H54 (cell line): ENCODE measurements at places on chromosomes 2 and 18.

- DNase-seq, result no peak
Observed at GRCh38 chr18:9878783-9879242, 7.0 kb upstream of the TXNDC2 start.

- DNase-seq, result no peak
Observed at GRCh38 chr2:213104092-213104902, 47.1 kb downstream of the IKZF2 start.

DNA sequence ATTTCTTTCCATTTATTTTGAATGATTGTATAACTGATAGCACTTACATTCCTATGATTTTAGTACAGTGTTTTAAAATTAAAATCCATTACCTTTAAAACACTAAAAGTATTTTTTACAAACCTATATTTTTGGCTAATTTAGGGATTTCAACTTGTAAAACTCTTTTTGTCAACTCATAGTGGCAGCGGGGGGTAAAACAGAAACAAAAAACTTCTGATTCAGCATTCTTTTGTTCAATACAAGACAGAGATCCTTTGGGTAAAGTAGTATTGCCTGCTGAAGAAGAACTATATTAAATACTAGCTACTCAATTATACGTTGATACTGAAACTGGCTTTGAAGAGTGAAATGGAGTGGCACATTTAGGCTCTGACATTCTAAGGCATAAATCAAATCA lies 437.4 kb upstream of the CDH19 start:
- no peak for DNase-seq

DNA sequence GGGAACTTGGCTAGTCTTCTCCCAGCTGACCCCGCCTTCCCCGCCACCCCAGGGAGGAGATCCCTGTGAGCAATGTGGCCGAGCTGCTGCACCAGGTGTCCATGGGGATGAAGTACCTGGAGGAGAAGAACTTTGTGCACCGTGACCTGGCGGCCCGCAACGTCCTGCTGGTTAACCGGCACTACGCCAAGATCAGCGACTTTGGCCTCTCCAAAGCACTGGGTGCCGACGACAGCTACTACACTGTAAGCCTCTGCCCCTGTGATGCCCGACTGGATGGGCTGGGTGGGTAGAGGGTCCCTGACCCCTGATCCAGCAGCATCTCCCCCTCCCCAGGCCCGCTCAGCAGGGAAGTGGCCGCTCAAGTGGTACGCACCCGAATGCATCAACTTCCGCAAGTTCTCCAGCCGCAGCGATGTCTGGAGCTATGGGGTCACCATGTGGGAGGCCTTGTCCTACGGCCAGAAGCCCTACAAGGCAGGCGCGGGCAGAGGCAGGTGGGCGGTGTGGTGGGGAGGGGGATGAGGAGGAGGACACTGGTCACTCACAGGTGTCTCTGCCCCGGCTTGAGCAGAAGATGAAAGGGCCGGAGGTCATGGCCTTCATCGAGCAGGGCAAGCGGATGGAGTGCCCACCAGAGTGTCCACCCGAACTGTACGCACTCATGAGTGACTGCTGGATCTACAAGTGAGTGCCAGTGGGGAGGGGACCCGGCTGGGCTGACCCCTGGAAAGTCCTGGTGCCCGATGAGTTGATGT lies 24.2 kb downstream of the ZAP70 start:
- no peak for DNase-seq

GRCh38 chr2:169528271-169528701 lies 18.8 kb downstream of the KLHL41 start:
- DNase-seq, result no peak

GRCh38 chr2:219688560-219689445 lies 61.4 kb downstream of the SLC4A3 start:
- peak; percentile 61 for DNase-seq

DNA sequence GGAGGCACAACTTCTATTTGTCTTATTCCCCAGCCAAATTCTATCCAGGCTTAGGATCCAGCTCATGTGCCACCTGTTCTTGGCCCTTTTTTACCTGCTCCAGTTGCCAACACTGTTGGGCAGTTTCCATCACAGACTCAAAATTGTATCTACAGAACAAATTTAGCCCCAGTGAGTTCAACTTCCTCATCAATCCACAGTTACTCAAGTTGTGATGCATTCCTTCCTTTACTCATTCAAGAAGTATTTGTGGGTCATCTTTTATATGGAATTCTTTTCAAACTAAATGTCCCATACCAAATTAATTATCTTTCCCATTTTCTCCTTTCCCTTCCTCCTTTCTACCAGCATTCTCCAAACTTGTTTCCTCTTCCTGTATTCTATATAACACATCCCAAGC lies 12.7 kb upstream of the DDX18 start:
- DNase-seq, result no peak

- DNase-seq, result no peak
Observed at GRCh38 chr2:236551471-236552211, 18.0 kb upstream of the ACKR3 start.

DNA sequence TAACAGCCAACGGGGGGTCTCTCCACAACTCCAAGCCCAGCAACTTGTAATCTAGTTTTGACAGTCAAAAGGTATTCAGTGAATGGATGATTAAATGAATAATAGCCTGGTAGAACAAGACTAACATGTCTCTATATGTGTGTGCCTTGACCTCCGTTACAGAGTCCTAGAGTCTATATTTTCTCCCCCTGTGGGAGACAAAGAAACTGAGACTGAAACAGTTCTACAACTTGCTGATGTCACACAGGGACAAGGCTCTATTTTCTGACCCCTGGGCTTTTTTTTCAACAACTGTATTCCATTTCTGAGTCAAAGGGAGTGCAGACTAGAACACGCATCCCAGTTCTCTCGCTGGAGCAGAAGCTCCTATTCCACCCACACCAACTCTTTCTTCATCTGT lies 223.6 kb upstream of the AGAP1 start:
- DNase-seq, result no peak

DNA sequence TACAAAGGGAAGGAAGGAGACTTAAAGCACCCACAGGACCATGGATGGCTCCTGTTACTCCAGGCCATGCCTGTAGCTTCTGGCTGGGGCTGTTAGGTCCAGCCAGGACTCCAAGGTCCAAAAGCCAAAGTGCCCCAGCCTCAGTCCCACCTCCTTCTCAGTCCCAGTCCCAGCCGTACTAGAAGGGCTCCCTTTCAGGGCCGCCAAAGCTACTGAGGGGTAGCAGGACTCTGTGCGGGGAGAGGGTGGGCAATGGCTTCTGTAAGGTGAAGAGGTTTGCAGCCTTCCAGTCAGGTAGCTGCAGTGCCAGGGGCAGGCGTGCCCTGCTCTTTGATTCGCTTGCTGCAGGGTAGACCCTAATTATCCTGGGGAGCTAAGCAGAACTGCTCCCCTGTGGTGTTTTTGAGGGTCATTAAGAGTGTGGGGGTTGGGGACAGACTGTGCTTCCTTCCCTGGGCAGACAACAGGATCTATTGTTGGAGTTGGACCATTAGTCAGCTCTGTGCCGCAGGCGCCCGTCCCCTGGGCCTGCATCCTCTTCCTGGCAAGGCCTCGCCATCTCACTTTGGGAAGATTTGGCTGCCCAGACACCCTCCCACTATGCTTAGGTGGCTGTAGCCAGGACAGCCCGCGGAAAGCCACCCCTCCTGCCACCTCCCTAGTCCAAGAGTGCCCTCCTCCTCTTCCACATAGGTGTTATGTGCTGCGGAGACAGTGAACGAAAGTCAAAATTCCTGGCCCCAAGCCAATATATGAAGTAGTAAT lies 118.8 kb downstream of the ZBTB7C start:
- DNase-seq, result no peak

- no peak for DNase-seq
Observed at GRCh38 chr2:172430678-172431077, 3.3 kb downstream of the ITGA6 start.

GRCh38 chr2:119393971-119394748 lies 27.4 kb downstream of the DBI start:
- DNase-seq, result no peak

- no peak for DNase-seq
Observed at GRCh38 chr18:3265564-3266033, 3.7 kb downstream of the MYL12B start.

GRCh38 chr2:214104219-214104618 lies 306.6 kb upstream of the VWC2L start:
- no peak for DNase-seq

- no peak for DNase-seq
Observed at GRCh38 chr18:14914771-14915170, 166.8 kb downstream of the ANKRD30B start.

GRCh38 chr18:71554686-71555085 lies 989.5 kb downstream of the CBLN2 start:
- no peak for DNase-seq

DNA sequence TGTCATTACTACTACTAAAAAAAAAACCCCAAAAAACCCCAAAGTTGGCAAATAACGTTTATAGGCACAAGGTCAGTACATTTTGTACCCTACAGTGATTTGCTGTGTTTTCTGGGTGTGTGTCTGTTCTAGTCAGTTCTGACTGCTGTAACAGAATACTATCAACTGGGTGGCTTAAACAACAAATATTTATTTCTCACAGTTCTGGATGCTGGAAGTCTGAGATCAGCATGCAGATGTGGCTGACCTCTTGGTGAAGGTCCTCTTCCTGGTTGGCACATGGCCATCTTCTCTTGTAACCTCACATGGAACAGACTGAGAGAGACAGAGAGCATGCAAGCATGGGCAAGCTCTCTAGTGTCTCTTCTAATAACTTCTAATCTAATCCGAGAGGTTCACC lies 103.1 kb downstream of the CERS6 start:
- DNase-seq, result no peak

DNA sequence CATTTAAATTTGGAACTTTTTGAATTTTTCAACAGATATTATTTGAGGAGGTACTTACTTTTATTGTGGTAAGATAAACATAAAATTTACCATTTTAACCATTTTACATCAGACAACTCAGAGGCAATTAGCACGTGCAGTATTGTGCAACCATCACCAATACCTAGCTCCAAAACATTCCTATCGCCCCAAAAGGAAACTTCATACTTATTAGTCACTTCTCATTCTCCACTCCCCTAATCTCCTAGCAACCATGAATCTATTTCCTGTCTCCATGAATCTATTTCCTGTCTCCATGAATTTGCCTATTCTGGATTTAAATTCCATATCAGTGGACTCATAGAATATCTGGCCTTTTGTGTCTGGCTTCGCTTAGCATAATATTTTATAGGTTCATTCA lies 69.9 kb upstream of the FAM136A start:
- DNase-seq, result peak; percentile 45

DNA sequence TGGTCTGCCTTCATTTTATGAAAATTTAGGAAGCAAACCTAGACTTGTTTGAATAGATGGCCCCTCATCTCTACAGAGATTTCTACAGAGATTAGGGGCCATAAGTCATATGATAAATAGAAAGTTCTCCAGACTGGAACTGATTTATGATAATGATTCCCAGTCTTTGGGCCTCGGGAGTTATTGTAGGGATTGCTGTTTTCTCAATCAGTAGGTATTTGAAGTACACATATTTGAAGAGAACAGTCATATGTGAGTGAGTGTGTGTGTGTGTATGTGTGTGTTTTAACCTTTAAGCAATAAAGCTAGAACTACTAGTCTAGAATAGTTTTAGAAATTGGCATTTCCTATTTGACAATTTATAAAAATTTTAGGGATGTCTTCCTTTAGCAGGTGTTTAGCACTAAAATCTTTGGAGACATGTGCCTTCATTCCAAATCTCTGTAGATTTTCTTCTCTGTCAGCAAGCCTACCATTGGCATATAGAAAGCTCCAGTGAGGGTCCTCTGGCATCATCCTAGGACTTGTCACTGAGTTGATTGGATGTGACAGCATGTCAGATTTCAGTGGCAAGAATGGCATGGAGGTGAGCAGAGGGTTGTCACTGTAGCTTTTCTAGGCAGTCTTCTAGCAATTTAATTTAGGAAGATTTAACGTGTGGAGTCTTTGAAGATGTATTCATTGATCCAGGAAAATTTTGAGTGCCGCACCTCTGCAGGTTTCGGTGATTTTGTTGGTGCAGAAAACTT lies 71.2 kb downstream of the MYO1B start:
- no peak for DNase-seq

GRCh38 chr2:120656273-120656950 lies 79.3 kb upstream of the GLI2 start:
- DNase-seq, result no peak

DNA sequence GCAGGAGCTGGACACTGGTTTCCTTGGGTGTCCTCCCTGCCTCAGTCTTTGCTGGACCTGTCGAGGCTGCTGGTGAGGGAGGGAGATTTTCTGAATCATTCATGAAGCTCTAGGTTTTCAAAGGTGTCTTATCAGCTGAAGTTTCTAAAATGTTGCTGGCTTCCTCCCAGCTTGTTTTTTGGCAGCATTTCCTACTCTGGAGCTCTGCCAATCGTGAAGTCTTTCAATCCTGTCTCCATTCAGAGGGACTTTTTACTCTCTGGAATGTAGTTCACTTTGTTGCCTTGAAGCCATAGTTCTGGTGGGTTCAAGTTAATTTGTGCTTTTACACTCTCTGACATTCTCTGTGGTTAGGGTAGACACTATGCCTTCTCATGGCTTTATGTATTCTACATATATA lies 23.9 kb downstream of the SNTG2 start:
- no peak for DNase-seq

DNA sequence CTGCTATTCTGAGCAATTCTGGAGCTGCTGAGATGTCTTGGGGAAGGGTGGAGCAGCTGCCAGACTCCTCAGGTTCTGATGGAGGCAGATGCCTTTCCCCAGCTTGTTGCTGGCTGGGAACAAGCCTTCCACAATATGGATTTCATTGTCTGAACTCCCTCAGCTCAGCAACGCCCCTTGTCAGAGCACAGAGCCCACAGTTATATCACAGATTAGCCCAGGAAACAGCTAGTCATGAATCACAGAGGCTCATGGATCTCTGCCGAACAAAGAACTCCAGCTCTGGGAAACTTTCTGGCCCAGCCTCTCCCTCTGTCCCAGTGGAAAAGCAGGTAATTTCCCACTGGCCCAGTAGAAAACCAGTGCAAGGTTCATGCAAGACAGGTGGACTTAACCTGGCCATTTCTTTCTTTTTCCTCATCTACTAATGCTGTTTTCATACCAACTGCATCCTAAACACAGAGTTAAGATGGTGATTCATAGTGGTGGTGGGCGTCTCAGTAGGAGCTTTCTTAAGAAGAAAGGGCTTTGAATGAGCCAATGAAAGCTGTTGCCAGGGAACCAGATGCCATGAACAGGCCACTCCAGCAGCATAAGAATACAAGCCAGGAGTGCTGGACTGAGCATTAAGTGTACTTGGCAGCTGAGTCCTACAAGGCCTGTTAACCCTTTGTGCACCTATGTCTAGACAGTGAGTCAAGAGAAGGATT lies 8.7 kb upstream of the KIAA2012 start:
- DNase-seq, result peak; percentile 45
